ENCODE measurements at places on chromosomes 3 and 15.

GRCh38 chr3:170707899-170708298 lies 122.0 kb upstream of the SLC7A14 start:
- no peak for DNase-seq

DNA sequence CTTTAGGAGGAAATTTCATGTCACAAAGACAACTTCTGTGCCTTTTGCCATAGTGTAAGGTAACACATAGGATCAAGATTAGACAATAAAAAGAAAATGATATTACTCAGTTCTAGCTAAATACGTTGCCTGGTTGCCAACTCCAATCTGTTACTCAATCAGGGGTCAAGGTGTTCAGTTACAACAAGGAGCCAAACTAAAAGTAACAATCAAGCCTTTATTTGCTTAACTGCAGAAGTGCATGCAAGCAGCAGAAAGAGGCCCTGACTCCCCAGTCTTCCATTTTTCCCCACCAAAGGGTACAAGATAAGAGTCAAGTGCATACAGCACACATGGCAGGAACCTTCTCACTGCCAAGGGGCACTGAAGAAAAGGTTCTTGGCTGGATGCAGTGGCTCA lies 28.3 kb upstream of the PPP4R2 start:
- DNase-seq, result no peak

- DNase-seq, result no peak
Measured at GRCh38 chr3:115704661-115705338, 81.5 kb downstream of the GAP43 start.

DNA sequence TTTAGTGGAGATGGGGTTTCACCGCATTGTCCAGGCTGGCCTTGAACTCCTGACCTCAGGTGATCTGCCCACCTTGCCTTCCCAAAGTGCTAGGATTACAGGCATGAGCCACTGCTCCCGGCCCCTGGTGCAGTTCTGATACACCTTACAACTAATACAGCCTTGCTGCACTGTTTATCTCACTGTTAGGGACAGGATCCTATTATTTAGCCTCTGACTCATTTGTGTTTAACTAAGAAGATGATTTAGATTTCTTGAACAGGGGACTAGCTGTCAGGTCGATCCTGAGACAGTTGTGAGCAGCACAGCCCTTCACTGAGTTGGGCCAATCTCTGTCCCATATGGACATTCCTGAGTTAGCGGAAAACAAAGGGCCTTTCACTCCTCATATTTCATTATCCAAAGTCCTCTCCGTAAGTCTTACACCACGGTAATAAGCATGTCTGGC lies 19.2 kb downstream of the GYG1 start:
- no peak for DNase-seq

DNA sequence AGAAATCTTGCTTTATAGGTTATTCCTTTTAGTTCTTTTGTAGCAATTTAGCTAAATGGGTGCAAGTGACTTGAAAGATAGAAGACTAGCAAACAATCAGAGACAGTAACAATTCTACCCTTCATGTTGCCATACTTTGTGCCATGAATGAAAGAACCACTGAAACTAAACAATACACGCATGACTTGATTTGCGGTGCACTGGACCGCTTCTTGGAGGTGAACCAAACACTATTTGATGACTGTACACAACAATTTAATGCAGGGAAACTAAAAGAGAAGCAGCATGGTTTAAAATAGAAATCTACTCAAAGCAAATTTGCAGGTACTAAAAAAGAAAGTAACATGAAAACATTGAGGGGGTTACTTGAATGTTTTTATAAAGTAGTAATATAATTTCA lies 331.0 kb upstream of the RARB start:
- DNase-seq, result no peak

DNA sequence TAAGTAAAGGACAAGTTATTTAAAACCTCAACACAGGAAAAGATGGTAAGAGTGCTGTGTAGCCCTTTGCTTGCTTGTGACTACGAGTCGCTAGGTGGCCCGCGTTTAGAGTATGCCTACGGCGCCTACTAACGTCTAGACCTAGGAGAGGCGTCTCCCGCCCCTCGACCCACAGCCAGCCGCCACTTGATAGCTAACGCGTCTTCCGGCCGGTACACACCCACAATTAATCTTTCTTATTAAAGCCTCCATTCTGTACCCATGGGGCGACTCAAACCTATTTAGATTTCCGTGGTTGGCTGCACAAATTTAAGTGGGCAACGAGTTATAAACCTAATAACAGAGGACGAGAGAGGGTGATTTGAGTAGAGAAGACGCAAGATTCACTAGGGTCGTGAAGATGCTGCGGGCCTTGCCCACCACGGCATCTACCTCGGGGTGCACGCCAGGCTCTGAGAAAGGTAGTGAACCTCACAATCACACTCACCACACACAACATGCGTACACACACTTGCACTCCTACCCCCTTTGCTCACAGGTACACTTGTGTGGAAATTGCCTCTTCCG lies 12.0 kb downstream of the SOX2 start:
- DNase-seq, result peak; percentile 34

- DNase-seq, result no peak
Measured at GRCh38 chr3:48408823-48409281, 21.0 kb downstream of the PLXNB1 start.

GRCh38 chr3:107668963-107669362 lies 146.2 kb downstream of the BBX start:
- DNase-seq, result no peak

DNA sequence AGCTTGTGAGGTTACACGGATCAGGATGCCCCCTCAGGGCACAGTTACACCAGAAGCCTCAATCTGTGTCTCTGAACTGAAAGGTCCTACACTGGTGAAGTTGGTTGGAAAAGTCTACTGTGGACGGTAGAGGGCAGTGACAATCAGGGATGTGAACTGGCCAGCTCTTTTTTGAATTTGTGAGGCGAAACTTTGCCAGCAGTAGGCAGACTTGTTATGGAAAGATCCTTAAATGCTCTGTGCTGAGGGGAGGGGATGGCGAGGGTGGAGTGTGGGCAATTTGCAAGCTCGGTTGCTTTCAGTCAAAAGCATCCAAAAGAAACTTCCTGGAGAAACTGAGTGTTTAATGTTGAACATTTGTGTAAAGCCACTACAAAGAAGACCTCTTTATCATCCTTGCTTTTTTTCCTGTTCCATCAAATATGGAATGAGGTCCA lies 127.4 kb upstream of the ABHD17C start:
- peak; percentile 85 for DNase-seq

DNA sequence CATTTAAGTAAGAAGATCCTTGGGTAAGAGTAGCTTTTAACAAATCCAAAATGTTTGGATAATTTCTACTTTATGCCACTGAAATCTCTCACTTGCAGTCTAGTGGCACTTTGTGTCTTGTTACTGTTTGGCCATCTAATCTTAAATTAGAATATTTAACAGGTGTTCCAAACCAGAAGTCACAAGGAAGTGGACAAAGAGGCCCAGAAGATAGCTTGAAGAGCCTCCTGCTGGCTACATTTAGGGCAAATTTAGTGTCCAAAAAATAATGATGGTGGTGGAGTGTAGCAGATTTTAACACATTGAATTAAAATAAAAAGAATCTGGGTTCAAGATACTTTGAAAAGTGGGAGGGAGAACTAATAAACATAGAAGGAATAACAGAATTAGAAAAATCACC lies 172.2 kb downstream of the GHSR start:
- DNase-seq, result no peak

DNA sequence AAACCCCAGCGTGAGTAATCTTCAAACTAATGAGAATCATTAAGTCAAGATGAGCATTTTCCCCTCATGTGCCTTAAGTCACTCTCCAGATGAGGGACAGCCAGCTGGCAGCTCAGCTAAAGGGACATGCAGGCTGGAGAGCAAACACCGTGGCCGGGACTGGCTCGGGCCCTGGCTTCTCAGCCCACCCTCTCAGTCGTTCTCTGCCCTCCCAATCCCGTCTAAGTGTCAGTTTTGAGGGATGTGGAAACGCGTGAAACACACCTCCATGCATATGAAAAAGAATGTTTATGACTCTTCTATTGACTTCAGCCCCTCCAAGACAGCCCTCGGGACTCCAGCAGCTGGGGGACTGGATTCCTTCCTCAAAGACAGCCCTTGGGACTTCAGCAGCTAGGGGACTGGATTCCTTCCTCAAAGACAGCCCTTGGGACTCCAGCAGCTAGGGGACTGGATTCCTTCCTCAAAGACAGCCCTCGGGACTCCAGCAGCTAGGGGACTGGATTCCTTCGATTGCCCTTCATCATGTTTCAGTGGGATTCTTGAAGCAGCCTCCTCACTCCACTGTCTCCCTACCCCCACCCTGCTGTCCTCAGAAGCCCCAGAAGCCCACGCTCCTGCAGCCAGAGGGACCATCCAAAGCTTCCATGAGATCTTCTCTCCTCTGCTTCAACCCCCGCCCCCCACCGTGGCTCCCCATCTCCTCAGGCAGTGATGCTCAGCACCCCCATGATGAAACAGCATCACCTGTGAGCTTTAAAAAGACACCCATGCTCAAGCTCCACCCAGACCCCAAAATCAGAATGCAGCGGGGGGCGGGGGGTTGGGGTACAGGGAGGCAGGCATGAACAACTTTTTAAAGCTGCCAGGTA lies 228.9 kb downstream of the XXYLT1 start:
- no peak for DNase-seq

GRCh38 chr3:133113526-133113925 lies 75.3 kb downstream of the TMEM108 start:
- DNase-seq, result no peak

DNA sequence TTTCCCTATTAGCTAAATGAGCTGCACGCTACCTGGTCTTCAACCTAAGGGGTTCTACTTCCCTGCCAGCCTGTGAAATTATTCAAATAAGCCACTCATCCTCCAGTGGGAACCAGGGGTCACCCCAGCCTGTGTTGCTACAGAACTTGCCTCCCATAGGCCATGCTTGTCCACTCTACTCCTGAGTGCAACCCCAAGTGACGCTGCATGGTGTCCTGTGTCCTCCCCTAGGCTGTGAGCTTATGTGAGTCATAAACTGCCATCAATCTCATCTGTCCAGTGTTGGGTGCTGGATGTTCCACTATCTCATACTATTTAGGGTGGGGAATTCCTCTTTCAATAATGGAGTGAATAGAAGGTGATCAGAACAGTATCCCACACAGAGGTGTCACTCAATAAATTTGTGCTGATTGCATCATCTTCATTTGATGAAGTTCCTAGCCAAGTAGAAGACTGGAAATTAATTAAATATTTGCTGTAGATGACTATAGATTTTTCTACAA lies 49.8 kb upstream of the SSR3 start:
- DNase-seq, result no peak
